ENCODE measurements at places on chromosomes 1 and 21.

DNA sequence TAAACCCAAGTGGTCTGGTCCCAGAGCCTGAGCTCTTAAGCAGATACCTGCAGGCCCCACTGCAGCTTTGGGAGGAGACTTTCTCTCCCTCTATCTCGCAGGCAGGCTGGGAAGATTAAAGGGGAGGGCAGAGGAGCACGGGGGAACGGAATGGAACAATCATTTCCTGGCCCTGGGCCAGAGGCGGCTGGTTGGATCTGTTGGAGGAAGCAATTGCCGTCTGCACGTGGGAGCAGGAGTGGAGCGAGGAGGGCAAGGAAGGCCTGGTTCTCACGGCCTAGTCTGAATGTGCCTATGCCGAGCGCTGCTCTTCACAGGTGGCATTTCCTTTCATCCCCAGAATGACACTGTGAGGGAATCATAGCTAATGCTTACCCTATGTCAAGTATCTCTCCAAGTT, 23.7 kb downstream of the NKAIN1 start:
- DNase-seq: no peak

- no peak for DNase-seq
These were observed 9.2 kb upstream of the HHIPL2 start for GRCh38 chr1:222557148-222557547.

DNA sequence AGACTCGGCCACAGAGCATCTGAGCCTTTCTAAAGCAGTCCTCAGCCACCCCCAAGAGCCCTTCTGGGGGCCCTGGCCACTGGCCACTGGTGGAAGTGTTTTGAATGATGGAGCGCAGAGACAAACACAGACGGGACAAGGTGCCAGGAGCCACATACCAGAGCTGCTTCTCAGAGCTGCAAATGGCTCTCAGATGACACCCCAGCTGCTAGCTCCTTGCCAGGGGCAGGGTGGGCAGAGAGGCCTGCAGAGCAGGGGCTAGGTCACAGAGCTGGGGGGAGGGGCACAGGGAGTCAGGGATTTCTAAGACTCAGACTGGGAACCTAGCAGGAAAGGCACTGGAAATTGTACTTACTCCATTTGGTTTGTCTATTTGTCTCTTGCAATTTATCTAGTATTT, 30.4 kb downstream of the KCNN3 start:
- no peak for DNase-seq

DNA sequence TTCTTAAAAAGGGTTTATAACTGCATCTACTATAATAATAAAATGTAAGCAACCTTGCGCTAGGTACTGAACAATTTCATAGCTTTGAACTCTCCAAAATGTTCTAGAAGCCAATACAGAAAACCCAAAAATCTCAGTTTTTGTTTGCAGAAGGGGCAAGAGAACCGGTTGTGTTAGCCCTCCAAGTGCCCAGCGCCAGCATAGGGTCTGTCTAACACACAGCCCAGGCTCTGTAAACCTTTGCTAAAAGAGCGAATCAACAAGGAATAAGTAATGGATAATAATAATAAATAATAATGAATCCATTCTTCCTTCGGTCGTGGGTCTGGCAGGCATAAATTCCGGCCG, 333 bp upstream of the CHAF1B start:
- DNase-seq: no peak

- no peak for DNase-seq
These were observed 39.7 kb downstream of the MAP3K21 start for GRCh38 chr1:233367057-233367803.

DNA sequence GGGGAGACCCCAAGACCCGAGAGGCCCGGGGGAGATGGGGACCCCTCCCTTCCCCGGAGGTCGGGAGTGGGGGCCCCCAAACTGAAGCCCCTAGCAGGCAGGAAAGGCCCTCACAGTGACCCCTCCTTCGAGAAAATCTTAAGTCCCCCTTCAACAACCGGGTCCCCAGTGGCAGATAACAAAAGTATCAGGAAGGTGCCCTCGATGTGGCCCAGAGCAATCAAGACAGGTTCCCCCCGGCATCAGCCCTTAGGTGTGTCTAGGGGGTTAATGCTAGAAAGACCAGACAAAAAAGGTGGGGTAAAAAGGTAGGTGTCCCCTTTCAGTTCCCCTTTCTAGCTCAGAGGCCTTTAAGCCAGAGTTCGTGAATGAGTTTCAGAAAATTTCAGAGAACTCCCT, 282 bp upstream of the ECE1 start:
- no peak for DNase-seq

GRCh38 chr1:84985365-84985764, 11.5 kb downstream of the MCOLN2 start:
- no peak for DNase-seq
